ENCODE measurements at places on chromosomes 2 and 18. TPM values are rescaled to one million over a fixed set of nuclear protein-coding genes. Genes with fewer than 3 reads are reported as not detected.

- H3K4me1 ChIP-seq: no peaks in the 10 kb centered on the region
- H3K27me3 ChIP-seq: no peaks in the 10 kb centered on the region
- no peak overlapping the region for H3K4me3 ChIP-seq
- no peak for DNase-seq
- H3K36me3 ChIP-seq: no peaks in the 10 kb centered on the region
Observed at GRCh38 chr18:21451851-21452250, 148.7 kb downstream of the ESCO1 start.

- DNase-seq: no peak
- no peaks in the 10 kb centered on the region for H3K36me3 ChIP-seq
- H3K27ac ChIP-seq: no peak overlapping the region
- no peaks in the 10 kb centered on the region for H3K4me1 ChIP-seq
- H3K4me3 ChIP-seq: no peak overlapping the region
Observed at GRCh38 chr2:231699006-231699405, 9.3 kb upstream of the PTMA start.

DNA sequence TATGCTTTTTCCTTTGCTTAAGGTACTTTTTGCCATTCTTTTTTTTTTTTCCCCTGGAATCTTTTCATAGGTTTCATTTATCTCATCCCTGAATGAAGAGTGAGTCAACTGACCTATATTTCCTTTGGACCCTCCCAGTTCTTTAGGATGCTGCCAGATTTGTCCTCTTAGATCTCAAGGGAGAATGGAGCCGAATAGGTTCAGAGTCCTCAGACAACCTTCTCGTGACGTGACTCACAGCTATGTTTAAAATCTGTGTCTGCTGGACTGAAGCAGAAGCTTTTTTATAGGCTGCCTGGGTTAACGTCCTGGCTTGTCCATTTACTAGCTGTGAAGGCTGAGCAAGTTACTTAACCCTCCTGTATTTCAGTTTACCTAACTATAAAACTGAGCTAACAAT is 358.6 kb downstream of the DLGAP1 start:
- no peak overlapping the region for H3K27ac ChIP-seq
- no peak overlapping the region for H3K4me3 ChIP-seq
- DNase-seq: no peak
- no peaks in the 10 kb centered on the region for H3K36me3 ChIP-seq
- no peaks in the 10 kb centered on the region for H3K4me1 ChIP-seq

Gene BCL11A
- polyA plus RNA-seq: 5.1 TPM

Data from testis (tissue), 5 donors.